ENCODE measurements at places on chromosomes 4 and X. TPM values are rescaled to one million over a fixed set of nuclear protein-coding genes. Genes with fewer than 3 reads are reported as not detected.
A peak's percentile ranks its signal among the peaks of the same experiment; 100 is the strongest.

The P2RY8 gene
- total RNA-seq: 19.8 TPM

The SLITRK4 gene
- not detected for total RNA-seq

The ASB9 gene
- 0.32 TPM for total RNA-seq

The FAM47A gene
- total RNA-seq: not detected

The ALB gene
- not detected for total RNA-seq

GRCh38 chrX:72536542-72536941 lies 36.1 kb downstream of the HDAC8 start:
- DNase-seq: no peak

- DNase-seq: peak; percentile 19
Observed at GRCh38 chrX:134548257-134549201, 88.6 kb downstream of the HPRT1 start.

DNA sequence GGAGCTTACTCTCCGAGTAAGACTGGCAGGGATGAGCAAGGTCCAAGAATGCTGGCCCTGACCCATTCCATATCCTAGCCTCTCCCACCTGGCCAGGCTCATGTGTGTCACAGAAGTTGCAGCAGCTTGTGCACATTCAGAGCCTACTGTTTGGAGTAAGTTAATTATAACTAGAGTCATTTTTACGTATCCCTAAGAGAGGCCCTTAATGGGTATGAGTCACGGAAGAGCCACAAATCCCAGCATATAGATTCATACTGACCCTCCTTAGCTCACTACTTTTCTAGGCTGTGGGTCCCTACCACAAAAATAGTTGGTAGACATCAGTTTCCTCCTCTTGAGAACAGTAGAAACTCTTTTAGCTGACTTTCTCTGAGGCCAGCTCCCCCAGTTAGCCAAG lies 118.3 kb upstream of the FRG1 start:
- no peak for DNase-seq

- no peak for DNase-seq
Observed at GRCh38 chr4:165609653-165610052, 230.8 kb downstream of the CPE start.

DNA sequence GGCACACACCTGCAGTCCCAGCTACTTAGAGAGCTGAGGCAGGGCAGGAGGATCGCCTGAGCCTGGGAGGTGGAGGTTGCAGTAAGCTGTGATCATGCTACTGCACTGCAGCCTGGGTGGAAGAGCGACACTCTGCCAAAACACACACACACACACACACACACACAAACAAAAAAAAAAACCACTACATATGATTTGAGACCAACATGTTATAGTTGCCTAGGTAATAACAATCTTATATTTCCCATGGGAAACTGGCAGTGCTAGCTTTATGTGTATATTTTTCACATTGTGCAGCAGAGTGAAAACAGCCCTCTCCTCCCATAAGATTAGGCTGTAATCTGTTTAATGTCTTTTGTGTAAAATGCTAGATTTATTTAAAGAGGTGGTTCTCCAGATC lies 3.1 kb upstream of the FAM241A start:
- no peak for DNase-seq

GRCh38 chrX:26851981-26852380 lies 611.2 kb downstream of the PPP4R3C start:
- DNase-seq: no peak

DNA sequence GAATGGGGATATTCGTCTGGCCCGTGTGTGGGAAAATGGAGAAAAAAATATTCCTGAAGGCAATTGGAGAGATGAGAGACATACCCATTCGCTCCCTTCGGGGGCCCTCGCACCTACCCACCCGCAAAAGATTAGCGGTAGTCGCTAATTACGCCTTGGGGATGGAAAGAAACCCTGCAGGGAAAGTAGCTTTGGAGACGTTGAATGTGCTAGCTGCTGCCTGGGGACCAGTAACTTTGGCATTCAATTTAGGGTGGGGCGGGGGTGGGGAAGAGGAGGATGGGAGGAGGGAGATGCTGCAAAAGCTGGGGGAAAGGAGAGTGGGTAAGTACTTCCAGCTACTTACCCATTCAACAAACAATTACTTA lies 407 bp upstream of the ZC4H2 start:
- DNase-seq: no peak

All from activated CD4-positive, alpha-beta T cell treated with anti-CD3 and anti-CD28 coated beads for 36 hours (primary cell).